Posterior cingulate gyrus (tissue), 11 donors: ENCODE measurements at places on chromosomes 16 and 17.

DNA sequence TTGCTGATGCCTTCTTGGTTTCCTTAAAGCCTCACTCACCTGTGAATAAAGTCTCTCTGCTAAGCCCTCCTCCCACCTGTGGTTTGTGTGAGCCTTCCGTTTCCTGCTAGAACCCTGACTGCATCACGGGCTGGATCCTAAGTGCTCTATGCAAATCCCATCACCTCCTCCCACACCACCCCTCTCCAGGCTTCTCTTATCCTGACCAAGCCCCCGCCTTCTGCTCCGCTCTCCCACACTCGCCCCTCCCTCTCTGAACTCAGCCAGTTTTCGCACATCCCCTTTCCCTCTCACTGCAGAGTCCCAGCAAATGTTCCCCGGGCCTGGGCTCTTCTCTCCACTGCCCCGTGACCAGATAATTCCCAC, 51.8 kb downstream of the PIMREG start:
- no peak for DNase-seq

DNA sequence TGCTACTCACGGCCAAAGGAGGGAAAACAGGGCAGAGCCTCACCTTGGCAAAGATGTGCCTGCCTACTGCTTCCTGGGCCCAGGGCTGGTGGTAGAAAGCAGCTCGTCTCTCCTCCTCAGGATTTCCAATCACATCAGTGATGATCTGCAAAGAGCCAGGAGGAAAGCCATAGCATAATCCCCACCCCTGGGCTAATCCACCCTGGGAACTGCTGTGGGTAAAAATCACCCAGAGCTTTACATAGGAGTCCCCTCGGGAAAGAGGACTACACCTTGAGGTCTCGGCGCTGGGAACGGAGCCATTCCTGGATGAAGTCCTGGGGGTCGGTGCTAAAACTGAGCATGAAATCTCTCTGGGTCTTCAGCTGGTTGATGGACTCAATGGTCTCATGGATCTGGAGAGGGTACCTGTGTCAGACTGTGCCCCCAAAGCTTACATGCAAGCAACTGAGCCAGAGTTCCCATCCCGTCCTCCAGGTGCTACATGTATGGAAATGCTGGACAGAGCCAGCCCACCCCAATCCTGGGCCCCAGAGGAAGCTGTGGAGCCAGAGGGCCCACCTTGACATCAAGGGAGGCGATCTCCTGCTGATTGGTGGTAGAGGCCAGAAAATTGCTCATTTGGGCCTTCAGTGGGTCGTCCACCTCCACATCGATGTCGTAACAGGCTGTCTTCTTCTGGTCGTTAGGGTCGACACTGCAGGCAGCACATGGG, 5.7 kb upstream of the FTSJ3 start:
- no peak for DNase-seq

GRCh38 chr16:19316846-19317245, 31.3 kb downstream of the CLEC19A start:
- no peak for DNase-seq

DNA sequence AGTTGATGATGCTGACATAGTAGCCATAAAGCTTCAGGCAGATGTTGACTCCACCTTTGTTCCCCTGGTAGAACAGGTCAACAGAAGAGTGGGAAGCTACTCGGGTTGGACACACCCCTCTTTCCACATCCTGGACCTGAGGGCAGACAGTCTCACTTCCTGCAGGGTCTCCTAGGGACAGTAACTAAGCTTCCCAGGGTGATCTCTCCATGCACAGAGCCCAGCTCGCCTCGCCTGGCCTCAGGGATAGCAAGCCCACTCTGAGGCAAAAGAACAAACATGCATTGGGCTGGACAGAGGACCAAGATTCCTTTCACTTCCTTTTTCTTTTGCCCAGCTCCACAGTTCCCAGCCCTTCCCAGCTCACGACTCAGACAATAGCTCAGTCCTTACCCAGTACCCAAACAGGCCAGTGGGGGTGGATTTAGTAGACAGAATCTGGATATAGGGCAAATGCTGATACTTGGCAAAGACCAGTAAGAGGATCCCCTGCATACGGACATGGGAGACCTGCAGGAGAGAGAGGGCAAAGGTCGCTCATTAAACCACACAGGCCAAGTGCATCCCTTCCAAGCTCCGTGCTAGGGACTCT, 7.0 kb downstream of the INPP5K start:
- DNase-seq: no peak

DNA sequence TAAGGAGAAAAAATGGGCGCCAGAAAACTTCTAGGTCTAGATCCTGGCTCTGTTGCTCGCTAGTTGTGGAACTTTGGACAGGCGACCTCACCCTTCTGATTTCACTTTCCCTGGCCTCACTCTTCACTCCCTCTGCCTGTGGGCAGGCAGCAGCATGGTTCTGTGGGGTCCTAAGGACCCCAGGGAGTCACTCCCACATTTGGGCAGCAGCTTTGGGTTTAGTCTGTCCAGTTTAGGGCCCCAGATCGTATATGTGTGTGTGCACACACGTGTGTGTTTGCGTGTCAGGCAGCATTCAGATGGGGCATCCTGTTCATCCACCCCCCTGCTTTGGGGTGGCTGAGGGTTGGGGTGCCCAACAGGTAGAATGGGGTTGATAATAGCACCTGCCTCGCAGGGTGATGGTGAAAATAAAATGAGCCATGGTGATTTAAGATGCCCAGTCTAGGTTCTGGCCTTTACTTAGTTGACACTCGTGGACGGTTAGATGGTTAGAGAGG, 102.2 kb downstream of the RAB11FIP4 start:
- DNase-seq: no peak
